Pancreas (tissue), 10 donors: ENCODE measurements at places on chromosomes 1 and 21. TPM values are rescaled to one million over a fixed set of nuclear protein-coding genes. Genes with fewer than 3 reads are reported as not detected.

DNA sequence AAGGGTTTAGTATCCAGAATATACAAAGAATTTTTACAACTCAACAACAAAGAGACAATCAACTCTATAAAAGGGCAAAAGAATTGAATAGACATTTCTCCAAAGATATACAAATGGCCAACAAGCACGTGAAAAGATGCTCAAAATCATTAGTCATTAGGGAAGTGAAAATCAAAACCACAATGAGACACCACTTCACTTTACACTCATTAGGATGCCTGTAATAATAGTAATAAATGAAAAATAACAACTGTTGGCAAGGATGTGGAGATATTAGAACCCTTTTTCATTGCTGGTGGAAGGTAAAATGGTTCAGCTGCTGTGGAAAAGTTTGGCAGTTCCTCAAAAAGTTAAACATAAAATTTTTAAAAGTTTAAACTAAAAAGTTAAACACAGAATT is 7.0 kb upstream of the ABCD3 start:
- DNase-seq = no peak

GRCh38 chr1:28163496-28164161 is 12.9 kb downstream of the PTAFR start:
- DNase-seq = no peak

DNA sequence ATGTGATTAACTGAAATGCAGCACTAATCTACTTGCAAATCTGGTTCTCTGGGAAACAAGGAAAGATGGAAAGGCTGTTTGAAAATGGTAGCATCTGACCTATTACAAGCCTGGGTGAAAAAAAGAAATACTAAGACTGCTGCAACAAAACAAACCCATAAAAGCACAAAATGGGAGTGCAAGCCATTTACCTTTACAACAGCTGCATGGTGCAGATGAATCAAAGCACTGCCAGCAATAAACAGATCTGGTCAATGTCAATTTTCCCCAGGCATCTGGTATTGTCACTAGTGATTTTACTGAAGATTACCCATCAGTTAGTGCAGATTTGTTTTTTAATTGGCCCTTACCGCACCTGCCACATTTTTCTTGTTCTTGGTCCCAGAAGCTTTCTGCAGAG is 1341.7 kb downstream of the PLA2G4A start:
- DNase-seq = no peak

- no peak for DNase-seq
Measured at GRCh38 chr1:77830946-77831345, 51.5 kb downstream of the MIGA1 start.

- no peak for DNase-seq
Measured at GRCh38 chr1:50038237-50038809, 14.6 kb upstream of the AGBL4 start.

Gene GJC2
- polyA plus RNA-seq = 0.80 TPM
